ENCODE measurements at places on chromosomes 3 and 15.

- DNase-seq = no peak
These were observed 178.5 kb downstream of the FNDC3B start for GRCh38 chr3:172217877-172218276.

DNA sequence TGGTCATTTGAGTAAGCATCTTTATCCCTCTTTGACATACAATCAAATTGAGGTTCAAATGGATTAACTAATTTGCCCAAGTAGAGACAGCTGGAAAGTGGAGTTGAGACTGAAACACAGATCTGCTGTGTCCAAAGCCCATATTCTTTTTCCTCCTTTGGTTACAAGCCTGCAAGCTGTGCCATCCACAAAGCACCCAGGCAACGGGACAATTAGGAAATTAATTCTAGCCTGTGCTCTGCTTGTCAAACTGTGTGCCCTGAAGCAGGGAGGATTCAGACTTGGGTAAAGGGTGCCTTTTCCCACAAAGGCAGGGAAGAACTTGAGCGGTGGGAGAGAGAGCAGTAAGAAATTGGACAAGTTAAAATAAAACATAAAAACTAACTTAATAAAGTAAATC is 127.9 kb downstream of the DTWD1 start:
- no peak for DNase-seq

DNA sequence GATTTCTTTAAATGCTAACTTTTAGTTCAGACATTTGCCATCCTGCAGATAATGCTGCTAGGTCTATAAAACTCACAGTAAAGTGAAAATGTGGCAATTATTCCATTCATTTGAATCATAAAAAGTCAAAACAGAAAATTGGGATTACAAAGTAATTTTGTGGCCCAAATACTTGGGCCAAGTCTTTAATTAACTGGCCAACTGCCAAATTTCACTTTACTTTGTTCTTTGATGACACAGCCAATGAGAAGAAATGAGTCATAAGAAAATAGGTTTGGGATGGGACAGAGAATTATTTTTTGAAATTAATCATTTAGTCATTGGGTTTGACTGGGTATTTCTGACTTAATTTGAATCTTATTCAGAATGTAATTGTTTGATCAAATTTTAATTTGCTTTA is 89.8 kb upstream of the SLC2A2 start:
- DNase-seq = no peak

DNA sequence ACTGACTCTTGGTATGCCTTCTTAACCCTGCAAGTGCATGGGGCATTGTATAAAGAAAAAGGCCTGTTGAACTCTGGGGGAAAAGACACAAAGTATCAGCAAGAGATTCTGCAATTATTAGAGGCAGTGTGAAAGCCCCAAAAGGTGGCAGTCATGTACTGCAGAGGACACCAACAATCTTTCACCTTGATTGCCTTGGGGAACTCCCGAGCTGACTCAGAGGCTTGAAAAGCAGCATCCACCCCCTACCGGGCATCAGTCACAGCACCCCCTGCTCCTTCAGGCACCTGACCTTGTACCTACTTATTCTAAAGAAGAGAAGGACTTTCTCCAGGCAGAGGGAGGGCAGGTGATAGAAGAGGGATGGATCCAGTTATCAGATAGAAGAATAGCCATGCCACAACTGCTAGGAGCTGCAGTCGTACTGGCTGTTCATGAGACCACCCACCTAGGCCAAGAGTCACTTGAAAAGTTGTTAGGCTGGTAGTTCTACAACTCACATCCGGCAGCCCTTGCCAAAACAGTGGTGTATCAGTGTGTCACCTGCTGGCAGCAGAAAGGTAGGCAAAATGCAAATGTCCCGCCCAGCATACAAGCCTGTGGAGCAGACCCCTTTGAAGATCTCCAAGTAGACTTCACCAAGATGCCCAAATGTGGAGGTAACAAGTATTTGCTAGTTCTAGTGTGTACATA is 241.6 kb upstream of the CNTN6 start:
- DNase-seq = peak; percentile 55

GRCh38 chr3:152524198-152525140 is 255.7 kb downstream of the MBNL1 start:
- peak; percentile 28 for DNase-seq

DNA sequence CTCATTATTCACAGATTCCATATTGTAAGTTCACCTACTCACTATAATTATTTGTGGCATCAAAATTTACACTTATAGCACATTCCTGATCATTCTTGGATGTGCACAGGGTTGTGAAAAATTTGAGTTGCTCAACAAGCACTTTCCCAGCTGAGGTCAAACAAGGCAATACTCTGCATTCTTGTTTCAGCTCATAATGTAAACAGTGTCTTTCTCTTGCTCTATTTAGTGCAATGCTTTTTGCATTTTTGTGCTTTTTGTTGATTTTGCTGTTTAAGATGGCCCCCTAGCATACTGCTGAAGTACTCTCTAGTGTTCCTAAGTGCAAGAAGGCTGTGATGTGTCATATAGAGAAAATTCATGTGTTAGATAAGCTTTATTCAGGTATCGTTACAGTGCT is 66.7 kb upstream of the TNIK start:
- no peak for DNase-seq

DNA sequence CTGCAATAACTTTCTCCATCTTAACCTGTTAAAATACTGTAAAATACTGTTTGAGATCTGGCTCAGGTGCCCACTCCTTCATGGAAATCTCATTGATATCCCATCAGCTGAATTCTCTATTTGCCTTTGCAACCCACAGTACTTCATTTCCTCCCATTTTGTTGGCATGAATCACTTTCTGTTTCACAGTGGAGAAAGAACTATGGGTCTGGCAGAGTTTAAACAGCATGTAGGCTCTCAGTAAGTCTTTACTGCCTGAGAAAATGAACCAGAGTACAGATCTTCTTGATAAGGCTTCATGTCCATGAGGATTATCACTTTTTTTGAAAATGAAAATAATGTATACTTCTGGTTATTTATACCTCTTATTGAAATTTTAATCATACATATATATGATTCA is 245.9 kb downstream of the NAALADL2 start:
- DNase-seq = no peak

Measured in WERI-Rb-1 (cell line).